LHCN-M2 (cell line): ENCODE measurements at places on chromosomes 2 and 18.

GRCh38 chr18:67217551-67218166 is 298.9 kb downstream of the DSEL start:
- peak; percentile 75 for DNase-seq

DNA sequence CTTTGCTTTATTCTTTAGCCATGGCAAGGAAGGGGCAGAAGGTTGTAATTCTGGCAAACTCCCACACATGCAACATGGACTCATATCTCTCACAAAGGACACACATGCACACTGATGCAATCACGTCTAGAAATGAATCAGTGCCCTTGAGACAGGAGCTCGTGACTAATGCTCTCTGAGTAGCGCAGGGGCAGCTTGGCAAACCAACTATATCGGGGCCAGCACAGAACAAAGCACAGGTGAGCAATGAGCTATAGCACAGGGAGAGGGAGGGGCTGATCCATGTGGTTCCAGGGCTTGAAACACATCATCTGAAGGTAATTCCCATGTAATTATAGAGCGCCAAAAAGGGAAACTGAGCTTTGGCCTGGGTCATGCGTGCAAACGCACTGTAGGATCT is 165.2 kb upstream of the KLF7 start:
- DNase-seq, result peak; percentile 97

- peak; percentile 75 for DNase-seq
Measured at GRCh38 chr2:47174733-47175361, 19.7 kb upstream of the STPG4 start.

DNA sequence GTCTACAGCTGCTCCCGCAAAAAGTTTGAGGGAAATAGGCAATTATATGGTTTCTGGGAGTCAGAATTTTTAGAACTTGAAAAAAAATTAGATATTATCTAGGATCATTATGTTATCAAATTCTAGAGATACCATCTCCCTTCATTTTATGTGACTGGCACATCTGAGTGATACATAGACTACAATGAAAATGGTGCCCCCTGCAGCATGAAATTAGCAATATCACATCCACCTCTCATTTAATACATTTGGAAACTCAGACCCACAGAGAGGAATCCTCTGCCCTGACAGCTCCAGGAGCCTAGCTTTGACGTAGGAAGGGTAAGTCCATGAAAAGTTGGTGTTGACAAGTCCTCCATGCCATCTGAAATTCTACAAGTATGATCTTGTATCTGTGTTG is 381.6 kb downstream of the SUCLG1 start:
- DNase-seq, result peak; percentile 2

- no peak for DNase-seq
Measured at GRCh38 chr2:233428438-233428837, 74.1 kb downstream of the DGKD start.

- DNase-seq, result peak; percentile 71
Measured at GRCh38 chr2:179538406-179539123, 273.9 kb upstream of the SESTD1 start.

DNA sequence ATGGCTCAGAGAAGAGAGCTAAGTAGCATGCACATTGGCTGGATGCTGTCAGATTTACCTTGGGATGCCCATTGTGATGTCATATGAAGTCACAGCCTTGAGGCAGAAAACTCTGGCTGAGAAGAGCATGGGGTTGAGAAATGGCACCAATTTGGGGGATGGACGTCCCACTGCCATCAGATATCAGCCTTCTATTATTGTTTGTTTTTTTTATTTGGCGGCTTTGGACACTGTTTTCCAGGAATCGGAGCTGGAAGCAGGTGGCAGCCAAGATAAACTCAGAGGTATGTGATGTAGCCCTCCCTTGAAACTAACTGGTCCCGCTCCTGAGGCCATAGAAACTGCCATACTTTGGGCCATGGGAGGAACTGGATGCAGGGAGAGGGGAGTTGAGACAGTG is 40.6 kb downstream of the GCKR start:
- DNase-seq, result no peak

GRCh38 chr18:74291771-74292540 is at the start of gene CYB5A:
CYB5A (minus strand) TSS chr18:74291963; CDS start chr18:74291875, 88 bp downstream.
- peak; percentile 92 for DNase-seq

- DNase-seq, result peak; percentile 89
Measured at GRCh38 chr18:8899000-8899399, 193.6 kb downstream of the MTCL1 start.

GRCh38 chr2:200168641-200169555 is 137.6 kb upstream of the SPATS2L start:
- peak; percentile 47 for DNase-seq

- DNase-seq, result no peak
Measured at GRCh38 chr18:29681578-29681977, 1361.0 kb downstream of the DSC3 start.

GRCh38 chr2:27308359-27308881 is at the start of gene UCN:
UCN (minus strand) TSS chr2:27308445; CDS start chr2:27307895, 550 bp downstream.
- DNase-seq, result no peak

DNA sequence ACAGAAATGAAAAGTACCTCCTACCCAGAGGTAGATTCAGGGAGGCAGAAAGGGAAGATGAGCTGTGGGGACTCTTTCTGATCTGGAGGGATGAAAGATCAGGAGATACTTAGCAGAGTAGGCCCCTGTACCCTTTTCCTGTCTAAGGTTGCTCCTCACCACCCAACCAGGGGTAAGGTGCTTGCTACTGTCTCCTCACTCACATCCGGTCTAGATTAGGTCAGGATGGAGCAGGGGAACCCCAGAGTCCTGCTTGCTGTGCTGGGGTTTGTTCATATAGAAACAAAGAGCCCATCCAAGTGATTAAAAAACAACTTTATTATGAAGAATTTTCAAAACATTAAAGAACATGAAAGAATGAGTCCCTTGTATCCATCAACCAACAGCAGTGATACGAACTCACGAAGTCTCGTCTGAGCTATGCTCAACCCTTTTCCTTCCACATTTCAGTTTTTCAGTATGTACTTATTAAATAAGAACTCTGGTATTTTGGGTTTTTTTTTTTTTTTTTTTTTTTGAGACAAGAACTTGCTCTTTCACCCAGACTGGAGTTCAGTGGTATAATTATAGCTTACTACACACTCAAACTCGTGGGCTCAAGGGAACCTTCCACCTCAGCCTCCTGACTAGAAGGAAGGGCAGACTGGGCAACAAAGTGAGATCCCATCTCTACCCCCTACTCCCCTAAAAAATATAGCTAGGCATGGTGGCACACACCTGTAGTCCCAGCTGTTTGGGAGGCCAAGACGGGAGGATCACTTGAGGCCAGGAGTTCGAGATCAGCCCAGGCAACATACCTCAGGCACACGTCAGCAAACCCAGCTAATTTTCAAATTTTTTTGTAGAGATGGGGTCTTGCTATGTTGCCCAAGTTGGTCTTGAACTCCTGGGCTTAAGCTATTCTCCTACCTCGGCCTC is 28.5 kb upstream of the MCFD2 start:
- no peak for DNase-seq
